ENCODE measurements at places on chromosomes 5 and 9.

DNA sequence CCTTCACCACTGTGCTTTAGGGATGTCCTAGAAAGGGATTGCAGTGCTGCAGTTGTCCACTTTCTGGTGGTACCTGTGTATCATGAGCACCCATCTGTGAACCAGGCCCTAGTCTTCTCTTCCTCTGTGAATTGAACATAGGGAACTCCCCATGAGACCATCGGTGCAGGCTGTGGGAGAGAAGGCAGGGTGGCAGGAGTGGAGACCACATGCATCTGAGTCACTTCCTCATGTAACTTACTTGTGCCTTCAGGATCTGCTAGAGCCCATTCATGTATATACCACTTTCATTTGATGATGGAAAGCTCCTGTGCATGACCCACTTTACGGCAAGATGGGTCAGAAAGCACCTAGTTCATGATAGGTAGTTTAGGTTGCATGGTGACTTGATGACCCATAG lies 478.1 kb upstream of the CDH9 start:
- DNase-seq, result no peak

DNA sequence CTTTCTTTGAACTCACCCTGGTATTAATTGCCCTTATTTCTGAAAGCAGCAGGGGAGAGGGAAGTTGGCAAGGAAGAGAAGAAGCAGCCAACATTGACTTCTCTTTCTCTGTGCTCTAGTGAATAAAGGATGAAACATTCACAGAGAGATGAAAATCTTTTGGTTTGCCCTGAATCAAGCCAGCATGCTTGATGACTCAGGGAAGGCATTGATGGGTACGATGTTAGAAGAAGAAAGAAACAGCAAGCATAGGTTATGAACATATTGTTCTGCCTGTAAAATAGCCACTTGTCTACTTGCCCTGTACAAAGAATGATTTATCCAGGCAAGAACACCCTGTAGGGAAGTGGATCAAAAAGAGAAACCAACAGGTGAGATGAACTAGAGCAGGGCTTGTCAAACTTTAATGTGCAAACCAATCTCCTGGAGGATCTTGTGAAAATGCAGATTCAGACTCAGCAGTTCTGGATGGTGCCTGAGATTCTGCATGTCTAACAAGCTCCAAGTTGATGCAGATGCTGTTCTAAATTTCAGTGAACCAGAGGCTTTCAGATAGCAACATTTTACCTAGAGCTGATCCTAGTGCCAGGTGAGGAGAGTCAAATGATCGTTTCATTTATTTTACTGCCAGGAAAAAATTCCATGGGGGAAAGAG lies 586.6 kb upstream of the TLE4 start:
- no peak for DNase-seq

- DNase-seq, result no peak
Observed at GRCh38 chr5:16550316-16550952, 66.4 kb downstream of the RETREG1 start.

DNA sequence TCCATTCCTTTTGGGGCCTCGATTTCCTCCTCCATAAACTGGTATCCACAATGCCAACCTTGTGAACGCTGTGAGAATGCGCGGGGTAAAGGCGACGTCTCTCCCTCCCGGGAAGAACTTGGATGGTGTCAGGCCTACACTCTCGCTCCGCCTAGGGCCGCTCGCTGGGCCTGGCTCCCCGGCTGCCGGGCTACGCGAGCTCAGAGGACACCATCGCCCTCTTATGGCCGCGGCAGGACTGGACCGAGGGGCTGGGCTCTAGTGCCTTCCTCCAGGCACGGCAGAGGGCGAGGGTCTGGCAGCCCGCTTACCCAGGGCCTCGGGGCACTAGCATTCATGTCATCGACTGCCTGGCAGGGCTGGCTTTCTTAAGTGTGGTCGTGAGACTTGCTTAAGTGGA lies 1.3 kb upstream of the EXOSC2 start:
- DNase-seq, result no peak

- no peak for DNase-seq
Observed at GRCh38 chr9:110659891-110660541, 8.6 kb upstream of the MUSK start.

DNA sequence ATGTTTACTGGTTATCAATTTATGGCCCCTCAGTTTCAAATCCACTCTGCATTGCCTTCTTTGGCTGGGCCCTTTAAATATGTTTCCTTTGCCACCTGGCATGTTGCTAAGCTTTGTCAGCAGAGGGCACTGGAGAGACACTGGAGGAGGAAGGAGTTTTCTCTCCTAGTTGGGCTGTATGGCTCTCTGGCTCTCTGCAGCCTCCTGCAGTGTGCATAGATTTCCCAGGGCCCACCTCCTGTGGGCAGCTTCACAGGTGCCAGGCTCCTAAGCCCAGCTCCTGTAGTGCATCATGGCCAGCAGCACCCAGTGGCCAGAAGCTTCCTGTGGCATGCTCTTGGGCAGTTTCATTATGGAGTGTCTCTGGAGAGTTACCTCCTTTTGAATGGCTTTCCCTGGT lies 23.3 kb downstream of the CAVIN4 start:
- no peak for DNase-seq
